ENCODE measurements at places on chromosomes 11 and 22.

GRCh38 chr11:46247659-46248058, 29.8 kb upstream of the CREB3L1 start:
- DNase-seq, result no peak

DNA sequence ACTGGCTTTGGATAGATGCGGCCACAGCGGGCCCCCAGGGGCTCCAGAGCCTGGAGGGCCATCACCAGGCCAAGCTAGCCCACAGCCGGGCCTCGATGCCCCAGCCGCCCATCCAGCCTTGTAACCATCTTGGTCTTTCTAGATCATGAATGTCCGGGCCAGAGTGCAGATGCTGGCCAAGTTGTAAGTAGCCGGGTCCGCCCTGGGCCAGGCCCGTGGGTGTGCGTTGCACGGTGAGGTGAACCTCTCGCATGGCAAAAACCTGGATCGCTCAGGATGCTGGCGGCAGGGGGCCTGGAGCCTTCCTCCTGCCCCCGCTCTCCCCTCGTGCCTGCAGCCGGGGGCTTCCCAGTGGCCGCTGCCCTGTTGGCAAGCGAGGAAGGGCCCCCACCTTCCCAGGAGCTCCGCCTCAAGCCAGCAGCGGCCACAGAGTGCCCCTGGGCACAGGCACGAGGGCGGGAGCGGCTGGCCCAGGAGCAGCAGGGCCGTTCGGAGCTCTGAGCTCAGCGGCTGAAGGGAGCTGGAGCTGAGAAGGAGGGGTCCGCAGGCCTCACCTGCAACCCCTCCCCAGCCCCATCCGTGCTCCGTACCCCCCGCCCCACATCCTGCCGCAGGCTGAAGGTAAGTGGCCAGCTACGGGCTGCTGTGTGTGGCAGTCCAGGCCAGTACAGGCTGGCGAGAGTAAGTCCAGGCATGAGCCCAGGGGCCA, 10.9 kb upstream of the MRPL23 start:
- DNase-seq, result no peak

GRCh38 chr11:44614281-44614775, 48.9 kb downstream of the CD82 start:
- no peak for DNase-seq

GRCh38 chr11:704781-705645, 1.0 kb upstream of the EPS8L2 start:
- no peak for DNase-seq

DNA sequence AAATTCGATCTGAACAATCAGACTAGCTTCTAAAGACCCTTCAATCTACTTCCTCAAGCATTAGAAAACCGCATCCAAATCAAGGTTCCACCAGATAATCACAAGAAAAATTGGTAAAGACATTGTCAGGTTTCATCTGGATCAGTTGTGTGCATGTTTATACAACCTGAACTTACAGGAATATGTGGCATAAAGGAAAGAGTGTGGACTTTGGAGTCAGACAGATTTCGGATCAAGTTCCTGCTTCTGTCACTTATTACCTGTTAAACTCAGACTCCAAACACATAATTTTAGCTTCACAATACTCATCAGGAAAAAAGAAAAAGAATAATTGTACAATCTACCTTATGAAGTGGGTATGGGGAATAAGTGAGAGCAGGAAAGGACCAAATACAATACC, 80.5 kb downstream of the MPPED2 start:
- no peak for DNase-seq

- DNase-seq, result no peak
These were observed 270.0 kb downstream of the SOX6 start for GRCh38 chr11:16086229-16086819.

GRCh38 chr11:10742460-10743208, 8.4 kb upstream of the CTR9 start:
- no peak for DNase-seq

GRCh38 chr11:130209128-130209932, 49.7 kb downstream of the ST14 start:
- peak; percentile 54 for DNase-seq

DNA sequence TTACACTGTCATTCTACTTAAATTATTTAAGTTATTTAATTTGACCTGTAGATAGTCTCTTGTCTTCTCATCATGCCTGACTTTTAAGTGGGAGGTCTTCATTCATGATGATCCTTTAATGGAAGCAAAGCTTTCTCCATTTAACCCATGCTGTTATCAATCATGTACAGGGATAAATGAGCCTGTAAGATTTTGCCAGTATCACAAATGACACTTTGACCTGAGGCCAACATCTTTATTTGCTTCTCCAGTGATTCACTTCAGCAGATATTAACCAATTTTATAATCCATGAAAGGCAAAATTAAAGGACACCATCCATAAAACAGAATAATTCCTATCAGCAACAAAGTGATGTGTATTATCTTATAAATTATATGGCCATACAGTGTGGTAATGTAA, 7.7 kb downstream of the CCDC73 start:
- no peak for DNase-seq

GRCh38 chr11:106961048-106961447, 57.2 kb downstream of the GUCY1A2 start:
- DNase-seq, result no peak

GRCh38 chr11:118051136-118051610, 25.7 kb upstream of the TMPRSS4 start:
- DNase-seq, result no peak

- no peak for DNase-seq
These were observed 1411.1 kb downstream of the BRD1 start for GRCh38 chr22:48416396-48417224.

DNA sequence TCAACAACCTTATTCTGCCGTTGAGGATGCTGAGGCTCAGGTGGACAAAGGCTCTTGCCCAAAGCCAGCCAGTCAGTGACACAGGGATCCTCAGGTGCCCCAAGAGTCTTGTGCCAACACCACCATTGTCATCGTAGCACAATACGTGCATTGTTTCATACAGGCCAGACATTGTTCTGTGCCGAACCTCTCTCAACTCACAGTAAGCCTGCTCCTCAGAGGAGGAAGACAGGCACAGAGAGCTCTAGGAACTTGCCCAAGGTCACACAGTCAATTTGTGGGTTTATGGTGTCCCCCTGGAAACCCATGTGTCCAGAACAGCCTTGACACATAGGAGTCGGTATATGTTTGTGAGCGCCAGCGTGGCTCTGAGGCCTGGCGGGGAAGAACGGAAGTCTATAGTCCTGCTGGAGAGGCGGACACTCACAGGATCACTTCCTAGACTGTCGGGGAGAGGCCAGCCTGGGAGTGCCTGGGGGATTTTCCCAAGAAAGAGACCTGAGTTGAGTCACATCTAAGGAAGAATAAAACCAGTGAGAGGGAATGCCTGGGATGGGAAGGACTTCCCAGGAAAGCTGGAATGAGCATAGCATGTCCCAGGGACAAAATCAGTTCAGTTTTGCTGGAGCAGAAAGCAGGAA, 20.2 kb downstream of the LIF start:
- DNase-seq, result no peak

- no peak for DNase-seq
These were observed 6.2 kb downstream of the PLA2G6 start for GRCh38 chr22:38175206-38176118.

GRCh38 chr11:117316197-117316961, at the start of gene BACE1:
TSS of gene BACE1 (minus strand) at chr11:117316256. CDS start at chr11:117315795, 461 bp downstream.
- peak; percentile 84 for DNase-seq

DNA sequence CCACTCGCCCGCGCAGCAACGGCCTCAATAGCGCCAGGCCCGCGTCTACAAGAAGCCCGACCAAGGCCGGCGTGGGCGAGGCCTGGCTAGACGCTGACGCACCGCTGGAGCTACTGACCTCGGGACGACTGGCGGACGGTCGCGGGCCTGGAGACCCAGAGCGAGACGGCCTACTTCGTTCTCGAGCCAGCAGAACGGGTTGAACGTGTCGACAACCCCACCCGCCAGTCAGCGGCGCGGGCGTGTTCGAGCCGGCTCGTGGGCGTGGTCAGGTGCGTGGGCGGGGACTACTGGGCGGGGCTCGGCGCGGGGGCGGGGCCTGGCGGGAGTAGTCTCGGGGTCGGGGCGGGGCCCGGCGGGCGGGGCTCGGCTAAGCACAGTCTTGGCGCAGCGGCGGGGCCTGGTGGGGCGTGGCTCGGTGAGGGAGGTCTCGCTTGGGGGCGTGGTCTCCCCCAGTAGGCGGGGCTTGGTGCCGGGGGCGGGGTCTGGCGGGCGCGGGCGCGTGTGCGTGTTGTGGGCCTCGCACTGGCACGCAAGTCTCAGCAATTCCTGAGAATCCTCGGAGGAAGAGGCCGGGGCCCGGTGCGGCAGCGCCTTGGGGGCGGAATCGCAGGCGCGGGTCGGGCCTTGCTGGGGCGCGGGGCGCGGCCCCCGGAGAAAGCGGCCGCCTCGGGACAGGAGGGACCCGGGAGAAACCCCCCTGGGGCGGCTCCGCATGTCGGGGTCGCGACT, at the start of gene RNH1:
Gene RNH1 (minus strand): TSS at position 248 of the 732 bp plus-strand sequence. CDS start 5,080 bp downstream, outside the sequence.
- DNase-seq, result peak; percentile 98

DNA sequence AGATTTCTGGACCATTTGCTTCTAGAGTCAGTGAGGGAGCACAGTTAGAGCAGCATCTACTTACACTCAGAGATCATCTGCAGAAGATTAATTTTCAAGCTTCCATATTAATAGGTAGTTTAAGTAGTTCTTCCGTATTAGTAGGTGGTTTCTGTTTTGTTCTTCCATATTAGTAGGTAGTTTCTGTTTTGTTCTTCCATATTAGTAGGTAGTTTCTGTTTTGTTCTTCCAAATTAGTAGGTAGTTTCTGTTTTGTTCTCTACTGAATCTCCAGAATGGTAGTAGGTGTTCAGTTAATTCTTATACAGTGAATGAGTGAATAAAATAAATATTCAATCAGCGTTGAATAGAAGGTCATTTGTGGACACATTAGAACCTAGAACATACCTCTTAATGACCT, 175.7 kb downstream of the TMEM135 start:
- DNase-seq, result no peak

GRCh38 chr22:38228873-38229740, 27.3 kb downstream of the MAFF start:
- peak; percentile 85 for DNase-seq

DNA sequence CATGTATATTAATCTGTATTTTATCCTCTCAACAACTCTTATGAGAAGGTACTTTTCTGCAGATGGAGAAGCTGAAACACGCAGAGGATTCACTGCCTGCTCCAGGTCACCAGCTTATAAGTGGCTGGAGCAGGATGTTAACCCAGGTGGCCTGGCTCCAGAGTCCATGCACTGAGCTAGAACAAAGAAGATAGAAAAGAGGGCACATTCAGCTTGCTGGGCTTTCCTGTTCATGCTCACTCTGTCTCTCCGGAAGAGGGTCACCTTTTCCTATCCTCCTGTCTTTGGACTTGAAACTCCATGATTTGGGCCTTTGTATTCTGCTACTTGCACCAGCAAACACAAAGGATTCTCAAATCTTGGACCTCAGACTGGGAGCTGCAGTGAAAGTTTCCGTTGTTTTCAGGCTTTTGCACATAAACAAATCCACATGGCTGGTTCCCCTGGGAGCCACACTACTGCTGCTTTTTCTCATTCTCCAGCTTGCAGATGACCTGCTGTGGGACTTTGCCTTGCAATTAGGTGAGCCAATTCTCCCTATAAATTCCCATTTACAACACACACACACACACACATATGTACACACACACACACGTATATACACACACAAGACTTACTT, 117.3 kb upstream of the GRK3 start:
- no peak for DNase-seq

DNA sequence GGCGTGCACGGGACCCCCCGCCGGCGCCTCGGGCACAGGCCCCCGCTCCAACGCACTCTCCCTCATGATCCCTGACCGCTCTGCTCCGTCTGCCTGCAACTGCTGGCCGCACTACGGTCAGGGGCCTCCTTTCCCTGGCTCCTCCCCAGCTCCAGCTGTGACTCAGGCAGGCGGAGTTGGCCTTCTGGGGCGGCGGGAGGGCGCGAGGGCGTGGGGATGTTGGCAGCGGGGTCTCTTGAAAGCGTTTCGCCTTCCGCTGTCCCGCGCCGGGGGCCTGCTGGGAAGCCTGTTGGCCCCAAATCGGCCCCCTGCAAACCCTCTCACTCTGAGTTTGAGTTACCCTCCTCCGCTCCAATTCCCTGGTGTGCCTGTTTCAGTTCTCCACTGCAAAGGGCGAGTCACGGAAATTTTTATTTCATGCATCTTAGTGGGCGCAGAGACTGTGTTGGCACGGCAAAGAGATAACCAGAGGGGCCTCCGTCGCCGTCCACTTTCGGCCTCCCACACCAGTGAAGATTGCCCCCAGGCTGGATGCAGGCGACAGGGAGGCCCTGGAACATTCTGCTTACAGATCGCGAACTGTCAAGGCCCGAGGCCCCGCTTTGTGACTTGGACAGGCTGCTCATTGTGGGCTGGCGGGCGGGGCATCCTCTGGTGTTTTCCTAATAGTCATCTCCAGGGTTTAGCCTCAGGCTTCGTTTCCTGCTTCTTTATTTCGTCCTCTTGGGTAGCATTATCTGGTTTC, at the start of gene CAVIN3:
Gene CAVIN3 (minus strand): TSS at position 91 of the 745 bp plus-strand sequence. CDS start 25 bp downstream, at position 66.
- peak; percentile 88 for DNase-seq

- no peak for DNase-seq
These were observed 53.8 kb downstream of the PAX6 start for GRCh38 chr11:31757260-31757835.

GRCh38 chr22:46076651-46077339, 73.5 kb upstream of the PPARA start:
- DNase-seq, result peak; percentile 66

- DNase-seq, result no peak
These were observed 107.7 kb upstream of the POU2AF2 start for GRCh38 chr11:111137846-111138245.

GRCh38 chr11:64539711-64540427, 51.2 kb upstream of the SLC22A12 start:
- DNase-seq, result no peak

- no peak for DNase-seq
These were observed 26.8 kb downstream of the OR2AG2 start for GRCh38 chr11:6745018-6745417.

- DNase-seq, result no peak
These were observed 72.0 kb upstream of the IGLL5 start for GRCh38 chr22:22815397-22816170.

DNA sequence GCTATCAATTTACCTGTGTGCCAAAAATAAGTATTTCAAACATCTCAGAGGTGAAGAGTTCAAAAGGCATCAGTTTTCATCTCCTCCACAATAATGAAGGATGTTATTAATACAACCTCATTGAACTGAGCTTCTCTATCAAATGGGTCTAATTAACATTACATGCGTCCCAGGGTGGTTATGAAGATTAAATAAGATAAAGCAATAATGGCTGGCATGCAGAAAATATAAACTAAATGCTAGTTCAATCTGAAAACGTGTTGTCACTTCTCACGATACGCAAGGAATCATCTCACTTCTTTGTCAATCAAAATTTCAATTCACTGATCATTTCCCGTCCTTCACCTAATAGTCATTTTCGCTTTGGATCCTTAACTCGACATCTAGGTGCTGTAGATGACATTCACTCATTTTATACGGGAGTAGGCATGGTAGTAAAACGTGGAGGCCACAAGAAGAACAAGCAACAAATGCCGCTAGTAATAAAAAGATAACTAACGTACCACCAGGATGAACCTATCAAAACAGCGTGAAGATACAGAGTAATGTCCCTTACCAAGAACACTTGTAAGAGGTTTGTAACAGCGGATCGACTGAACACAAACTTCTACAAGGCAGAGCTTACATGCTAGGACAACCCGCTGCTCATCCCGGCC, 918 bp downstream of the CHORDC1 start:
- no peak for DNase-seq

Measured in right atrium auricular region (tissue), 2 donors.